Effector CD4-positive, alpha-beta T cell (primary cell): ENCODE measurements at places on chromosomes 3 and 15.

GRCh38 chr3:10763817-10764258 lies 52.2 kb upstream of the SLC6A11 start:
- no peak for DNase-seq

- DNase-seq, result no peak
These were observed 328.2 kb downstream of the SHQ1 start for GRCh38 chr3:72519946-72520604.

DNA sequence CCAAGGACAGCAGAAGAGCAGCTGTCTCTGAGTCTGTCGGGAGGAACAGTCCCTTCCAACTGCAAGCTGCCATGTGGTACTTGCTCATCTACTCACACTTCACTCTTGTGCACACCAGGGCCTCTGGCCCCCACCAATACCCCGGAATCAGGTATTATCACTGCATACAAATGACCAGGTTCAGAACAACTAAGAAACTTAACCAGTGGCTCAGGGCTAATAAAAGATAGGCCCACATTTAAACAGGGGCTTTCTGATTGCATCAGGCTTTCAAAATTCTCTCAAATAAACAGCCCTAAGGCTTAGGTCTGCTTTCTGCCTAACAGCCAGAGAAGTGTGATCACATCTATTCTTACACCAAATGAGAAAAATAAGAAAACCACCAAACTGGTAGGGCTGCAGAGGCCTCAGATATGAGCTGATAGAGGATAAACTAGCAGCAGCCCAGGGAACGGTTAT lies 20.7 kb downstream of the CCDC12 start:
- DNase-seq, result no peak

DNA sequence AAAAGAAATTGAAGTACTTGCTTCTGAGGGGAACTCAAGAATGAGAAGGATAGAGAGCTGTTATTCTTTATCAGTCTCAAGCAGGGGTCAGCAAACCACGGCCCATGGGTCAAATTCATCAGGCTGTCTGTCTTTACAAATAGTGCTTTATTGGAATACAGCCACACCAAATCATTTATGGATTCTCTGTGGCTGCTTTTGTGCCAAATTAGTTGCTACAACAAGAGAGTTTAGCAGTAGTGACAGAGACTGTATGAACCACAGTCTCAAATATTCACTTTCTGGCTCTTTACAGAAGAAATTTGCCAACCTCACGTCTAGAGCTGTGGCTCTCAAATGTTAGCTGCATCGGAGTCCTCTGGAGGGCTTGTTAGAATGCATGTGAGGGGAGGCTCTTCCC lies 258.0 kb upstream of the RARB start:
- no peak for DNase-seq

DNA sequence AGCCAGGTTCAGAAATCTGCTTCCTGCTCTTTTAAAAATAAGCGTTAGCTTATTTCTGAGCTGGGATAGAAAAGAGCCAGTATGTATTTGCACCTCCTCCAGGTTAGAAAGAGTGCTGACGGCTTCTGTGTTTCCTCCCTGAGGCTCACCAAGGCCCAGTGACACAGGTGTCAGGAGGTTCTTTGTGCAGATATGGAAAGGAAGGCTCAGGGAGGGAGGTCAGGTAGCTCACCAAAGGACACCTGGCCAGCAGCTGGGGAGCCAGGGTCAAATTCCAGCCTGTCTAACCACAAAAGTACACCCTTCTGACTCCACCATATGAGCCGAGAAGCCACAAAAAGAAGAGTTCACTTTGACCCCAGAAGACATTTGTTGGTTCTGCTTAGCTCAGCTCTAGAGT lies 201.0 kb upstream of the WNT5A start:
- DNase-seq, result no peak

DNA sequence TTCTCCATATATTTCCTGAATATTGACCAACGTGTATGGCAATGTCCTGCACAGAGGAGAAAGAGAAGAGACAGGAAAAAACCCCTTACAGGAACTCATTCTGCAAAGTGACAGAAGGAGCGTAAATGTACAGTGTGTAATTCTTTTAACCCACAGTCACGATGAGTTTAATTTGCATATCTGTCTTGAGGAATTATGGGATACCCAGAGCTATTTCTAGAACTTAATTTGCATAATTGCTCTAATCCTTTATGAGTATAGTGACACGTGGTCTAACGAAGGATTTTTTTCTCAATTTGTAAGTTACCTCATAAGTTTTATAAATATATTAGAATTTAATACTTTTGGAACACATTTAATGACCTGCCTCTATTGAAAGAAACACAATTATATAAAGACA lies 9.8 kb downstream of the GPR27 start:
- no peak for DNase-seq

- DNase-seq, result no peak
These were observed 22.7 kb downstream of the ZNF860 start for GRCh38 chr3:32004113-32004765.

DNA sequence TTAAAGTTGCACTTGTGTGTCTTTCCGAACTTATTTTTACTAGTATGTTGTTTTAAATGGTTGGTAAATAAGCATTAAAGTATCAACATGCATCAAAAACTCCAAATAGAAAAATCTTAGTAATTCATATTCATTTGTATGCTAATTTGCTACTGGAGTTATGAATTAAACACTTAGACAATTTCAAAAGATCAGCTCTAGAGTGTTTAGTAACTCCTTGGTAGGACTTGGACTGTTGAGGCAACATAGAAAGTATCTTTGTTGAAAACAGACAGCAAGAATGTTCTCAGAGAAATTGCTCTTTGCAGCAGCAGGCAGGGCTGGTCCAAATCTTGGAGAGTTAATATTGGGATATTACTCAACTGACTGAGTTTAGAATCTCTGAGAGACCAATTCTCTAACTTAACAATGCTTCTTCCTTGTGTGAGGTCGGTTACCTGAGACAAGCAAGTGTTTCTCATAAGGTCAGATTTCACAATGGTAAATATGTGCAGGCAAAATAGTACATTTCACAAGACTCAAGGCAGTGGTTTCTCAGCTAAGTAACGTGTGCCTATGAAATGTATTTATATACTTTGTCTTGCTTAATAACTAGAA lies 147.8 kb upstream of the IL12A start:
- DNase-seq, result no peak

GRCh38 chr15:84992157-84992944 lies 10.7 kb downstream of the PDE8A start:
- no peak for DNase-seq

- DNase-seq, result no peak
These were observed 110.0 kb upstream of the SLC4A7 start for GRCh38 chr3:27594096-27594690.

DNA sequence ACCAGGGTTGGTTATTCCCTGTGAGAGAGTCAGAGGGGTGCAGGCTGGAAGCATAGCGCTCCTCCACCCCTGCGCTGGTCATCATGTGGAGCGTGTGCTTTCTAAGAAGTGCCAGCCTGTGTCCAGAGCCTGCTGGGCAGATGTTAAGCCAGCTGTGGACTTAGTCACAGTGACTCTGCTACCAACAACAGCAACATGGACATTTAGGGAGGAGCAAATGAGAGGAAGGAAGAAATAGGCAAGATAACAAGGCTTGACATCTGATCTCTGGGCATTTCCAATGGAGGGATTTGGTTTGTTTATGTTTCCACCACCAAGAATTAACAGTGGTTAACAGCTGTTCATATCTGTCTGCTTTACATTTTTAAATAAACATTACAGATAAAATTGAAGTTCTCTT lies 36.4 kb upstream of the MYZAP start:
- no peak for DNase-seq

- no peak for DNase-seq
These were observed 195.7 kb downstream of the ZIC4 start for GRCh38 chr3:147210676-147211075.

GRCh38 chr3:38311476-38311875 lies 29.4 kb downstream of the SLC22A14 start:
- no peak for DNase-seq
